HEK293T (cell line): ENCODE measurements at places on chromosomes 3 and 15.

DNA sequence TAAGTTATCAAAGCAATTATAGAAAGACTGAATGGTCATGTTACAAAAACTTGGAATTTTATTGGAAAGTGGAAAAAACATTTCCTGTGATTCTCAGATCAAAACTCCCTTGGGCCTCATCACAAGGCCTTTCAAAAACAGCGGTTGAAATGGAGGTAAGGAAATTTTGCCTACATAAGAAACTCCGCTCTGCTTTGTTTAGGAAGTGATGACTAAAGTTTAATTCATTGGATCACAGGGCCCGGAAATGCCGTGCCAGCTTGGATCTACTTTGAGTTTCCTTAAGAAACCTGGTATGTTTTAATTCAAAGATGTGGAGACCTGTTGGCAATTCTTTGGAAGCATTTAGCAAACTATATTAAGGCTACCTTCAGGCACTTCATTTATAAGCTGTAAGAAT, 143.9 kb upstream of the MME start:
- DNase-seq: no peak

- DNase-seq: no peak
These were observed 90.3 kb downstream of the ITPR1 start for GRCh38 chr3:4583416-4583815.

DNA sequence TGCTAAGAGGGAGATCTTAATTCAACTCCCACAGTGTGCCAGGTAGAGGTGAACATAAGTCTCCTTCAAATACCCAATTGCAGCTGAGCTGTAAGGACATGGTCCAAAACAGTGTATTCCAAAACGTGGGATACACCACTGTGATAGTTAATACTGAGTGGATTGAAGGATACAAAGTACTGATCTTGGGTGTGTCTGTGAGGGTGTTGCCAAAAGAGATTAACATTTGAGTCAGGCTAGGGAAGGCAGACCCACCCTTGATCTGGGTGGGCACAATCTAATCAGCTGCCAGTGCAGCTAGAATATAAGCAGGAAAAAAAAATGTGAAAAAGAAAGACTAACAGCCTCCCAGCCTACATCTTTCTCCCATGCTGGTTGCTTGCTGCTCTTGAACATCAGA, 45.1 kb upstream of the PHLDB2 start:
- DNase-seq: no peak

GRCh38 chr3:97306226-97306625, 458.3 kb upstream of the ARL6 start:
- DNase-seq: no peak

- DNase-seq: no peak
These were observed 283.8 kb upstream of the ROBO1 start for GRCh38 chr3:80051602-80051962.

- no peak for DNase-seq
These were observed 58.5 kb downstream of the STARD5 start for GRCh38 chr15:81265256-81265943.

DNA sequence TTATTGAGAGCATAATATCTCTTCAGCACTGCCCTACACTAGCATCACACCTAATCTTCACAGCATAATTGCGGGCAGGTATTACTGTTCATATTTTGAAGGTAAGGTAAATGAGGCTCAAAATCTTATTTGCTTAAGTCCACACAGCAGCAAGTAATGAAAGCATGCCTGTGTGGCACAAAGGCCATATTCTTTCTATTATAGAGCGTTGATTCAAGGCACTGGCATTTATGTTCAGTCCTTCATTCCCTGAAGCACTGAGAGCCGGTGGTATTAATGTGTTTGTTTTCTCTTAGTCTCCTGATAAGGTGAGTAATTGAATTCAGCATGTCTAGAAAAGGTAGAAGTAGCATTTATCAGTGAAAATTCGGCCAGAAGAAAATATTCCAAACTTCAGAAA, 231.2 kb downstream of the BBX start:
- no peak for DNase-seq

- DNase-seq: no peak
These were observed 83.7 kb downstream of the CMSS1 start for GRCh38 chr3:99901200-99901926.

GRCh38 chr3:16011376-16011775, 163.1 kb upstream of the GALNT15 start:
- DNase-seq: no peak
